Stimulated activated naive B cell treated with anti-CD40 and anti-IgM and Interleukin-4, amounts not matched to agents 10 μg/mL and 1 μg/mL and 100 μg/mL, for 72 hours (primary cell): ENCODE measurements at places on chromosomes 7 and 10.

GRCh38 chr7:134548877-134549276 lies at the start of gene AKR1B15:
Gene AKR1B15, plus strand, starts transcription at chr7:134549110. Its CDS starts 15,510 bp downstream, at chr7:134564620.
- peak; percentile 40 for DNase-seq
- H3K4me3 ChIP-seq: no peak within 1 kb of the TSS
- peaks cover 7% of the 10 kb centered on the region for H3K4me1 ChIP-seq
- peaks cover 35% of the 10 kb centered on the region for H3K27me3 ChIP-seq

GRCh38 chr10:69065406-69066361 lies 22.2 kb upstream of the SRGN start:
- peak; percentile 88 for DNase-seq
- peak overlapping the region; percentile 63 for H3K4me3 ChIP-seq
- no peaks in the 10 kb centered on the region for H3K36me3 ChIP-seq
- H3K4me1 ChIP-seq: peaks cover 51% of the 10 kb centered on the region
- H3K27me3 ChIP-seq: no peaks in the 10 kb centered on the region

DNA sequence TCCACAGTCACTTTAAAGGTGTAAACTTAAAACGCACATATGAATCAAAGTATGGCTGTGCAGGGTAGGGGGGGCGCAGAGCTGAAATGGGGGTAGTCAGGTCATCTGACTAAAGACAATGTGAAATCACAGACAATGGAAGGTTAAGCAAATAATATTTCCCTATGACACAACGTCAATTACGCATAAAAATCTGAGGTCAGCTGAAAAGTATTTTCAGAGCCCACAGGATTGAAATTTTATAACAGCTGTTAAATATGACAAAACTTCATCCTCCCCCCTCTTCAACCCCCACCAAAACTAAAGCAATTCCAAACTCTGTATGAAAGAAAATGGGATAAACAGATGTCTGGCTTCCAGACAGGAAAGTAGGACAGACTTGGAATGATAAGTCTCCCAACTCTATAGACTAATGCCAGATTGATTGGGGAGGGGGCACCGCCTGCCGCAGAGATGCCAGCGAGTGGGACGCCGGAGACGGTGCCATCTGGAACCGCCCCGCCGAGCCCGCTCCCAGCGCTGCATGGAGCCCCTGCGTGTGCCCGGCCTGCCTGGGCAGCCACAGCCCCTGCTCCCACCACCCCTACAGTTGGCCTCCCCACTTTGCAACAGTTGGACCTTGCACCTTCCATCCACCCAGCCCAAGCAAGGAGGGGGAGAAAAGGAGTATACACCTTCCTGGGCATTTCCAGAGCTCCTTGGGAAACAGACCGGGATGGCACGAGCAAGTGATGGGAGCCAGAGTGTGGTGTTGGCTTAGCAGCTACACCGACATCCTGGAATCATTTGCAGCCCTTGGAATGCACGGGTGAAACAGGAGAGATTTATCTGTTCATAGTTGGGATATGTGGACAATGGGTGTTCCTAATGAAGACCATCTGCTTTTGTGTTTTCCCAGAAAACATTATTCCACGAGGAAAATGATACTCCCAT lies 10.7 kb downstream of the EBF3 start:
- H3K4me1 ChIP-seq: peaks cover 3% of the 10 kb centered on the region
- H3K4me3 ChIP-seq: no peak overlapping the region
- DNase-seq: no peak
- H3K27ac ChIP-seq: no peak overlapping the region
- peaks cover 3% of the 10 kb centered on the region for H3K36me3 ChIP-seq

- peaks cover 8% of the 10 kb centered on the region for H3K4me1 ChIP-seq
- no peak overlapping the region for H3K4me3 ChIP-seq
- H3K27ac ChIP-seq: no peak overlapping the region
- H3K36me3 ChIP-seq: no peaks in the 10 kb centered on the region
- H3K27me3 ChIP-seq: peaks cover 26% of the 10 kb centered on the region
Measured at GRCh38 chr7:129771928-129772479, 160.5 kb downstream of the NRF1 start.

DNA sequence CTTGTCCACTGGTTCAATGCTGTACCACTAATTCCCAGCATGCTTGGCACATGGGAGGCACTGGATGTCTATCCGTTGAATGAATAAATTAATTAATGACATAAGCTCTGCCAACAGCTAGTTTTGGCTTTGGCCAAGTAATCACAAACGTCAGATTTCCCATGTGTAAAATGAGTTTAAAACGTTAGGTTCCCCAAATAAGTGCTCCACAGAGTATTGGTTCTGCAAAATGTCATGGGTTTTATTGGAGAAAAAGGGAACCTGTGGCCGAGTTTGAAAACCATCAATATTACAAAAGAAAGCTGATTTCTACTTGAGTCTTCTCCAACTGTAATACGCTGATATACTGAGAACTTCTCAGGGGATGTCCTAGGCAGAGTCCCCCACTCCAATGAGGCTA lies 23.2 kb downstream of the ELMO1 start:
- H3K4me3 ChIP-seq: no peak overlapping the region
- H3K27ac ChIP-seq: no peak overlapping the region
- H3K36me3 ChIP-seq: peaks cover 3% of the 10 kb centered on the region
- DNase-seq: no peak
- peaks cover 43% of the 10 kb centered on the region for H3K4me1 ChIP-seq
- H3K27me3 ChIP-seq: no peaks in the 10 kb centered on the region

DNA sequence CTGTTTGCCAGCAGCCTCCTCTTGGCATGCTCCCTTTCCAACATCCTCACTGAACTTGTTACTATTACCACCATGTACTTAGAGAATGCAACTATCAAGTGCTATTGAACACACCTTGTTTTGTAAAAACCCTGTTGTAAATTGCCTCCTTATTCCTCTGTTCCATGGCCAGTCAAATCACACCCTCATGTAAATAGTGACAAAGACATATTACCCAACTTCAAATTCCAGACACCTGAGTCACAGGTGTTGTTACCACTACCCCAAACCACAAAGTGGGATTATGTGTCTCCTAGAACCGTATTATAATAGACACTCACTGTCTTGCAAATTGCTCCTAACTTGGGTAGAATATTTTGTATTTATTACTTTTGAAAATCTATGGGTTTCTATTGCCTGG lies 263.2 kb upstream of the C7orf33 start:
- H3K4me1 ChIP-seq: peaks cover 16% of the 10 kb centered on the region
- no peak overlapping the region for H3K4me3 ChIP-seq
- no peak for DNase-seq
- peaks cover 6% of the 10 kb centered on the region for H3K27me3 ChIP-seq
- H3K27ac ChIP-seq: no peak overlapping the region

GRCh38 chr10:86667421-86668181 lies 710 bp upstream of the LDB3 start:
- peaks cover 16% of the 10 kb centered on the region for H3K4me1 ChIP-seq
- no peaks in the 10 kb centered on the region for H3K27me3 ChIP-seq
- DNase-seq: no peak
- H3K27ac ChIP-seq: no peak overlapping the region

DNA sequence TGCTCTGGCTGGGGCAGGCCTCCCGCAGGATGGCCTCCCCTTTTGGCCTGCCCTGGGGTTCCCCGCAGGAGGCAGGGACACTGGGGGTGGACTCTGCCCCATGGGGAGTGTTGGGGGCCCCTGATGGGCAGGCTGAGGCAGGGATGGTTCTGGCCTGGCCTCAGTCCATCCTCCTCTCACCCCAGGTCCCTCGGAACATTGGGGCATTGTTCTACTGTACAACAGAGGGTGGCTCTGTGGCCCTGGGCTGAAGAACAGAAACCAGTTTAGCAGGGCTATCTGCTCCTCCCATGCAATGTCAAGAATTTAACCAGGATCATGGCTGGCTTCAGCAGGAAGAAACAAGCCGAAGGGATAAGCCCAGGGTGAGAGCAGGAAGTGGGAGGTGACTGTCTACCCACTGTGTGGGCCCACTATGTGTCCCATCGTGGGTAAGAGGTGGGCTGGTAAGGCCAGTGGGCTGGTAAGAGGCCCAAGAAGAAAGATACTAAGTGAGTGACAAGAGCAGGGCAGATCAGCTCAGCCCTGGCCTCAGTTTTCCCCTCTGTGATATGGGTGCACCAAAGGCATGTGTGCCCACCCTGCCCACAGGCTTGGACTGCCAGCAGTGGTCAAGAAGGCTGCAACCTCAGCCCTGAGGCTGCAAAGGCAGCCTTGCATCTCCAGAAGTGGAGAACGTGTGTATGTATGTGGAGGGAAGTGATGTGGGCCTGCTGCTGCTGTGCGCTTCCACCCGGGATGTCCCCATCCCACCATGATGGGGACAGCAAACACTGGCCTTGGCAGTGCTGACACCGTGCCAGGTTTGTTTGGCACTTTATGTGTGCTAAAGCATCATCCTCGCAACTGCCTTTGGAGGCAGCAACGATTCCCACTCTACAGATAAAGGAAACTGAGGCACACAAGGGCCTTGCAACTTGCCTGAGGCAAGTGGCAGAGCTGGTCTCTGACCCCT lies 138.9 kb downstream of the SH3PXD2A start:
- H3K27me3 ChIP-seq: no peaks in the 10 kb centered on the region
- no peak overlapping the region for H3K4me3 ChIP-seq
- H3K27ac ChIP-seq: no peak overlapping the region
- H3K4me1 ChIP-seq: no peaks in the 10 kb centered on the region
- no peak for DNase-seq

DNA sequence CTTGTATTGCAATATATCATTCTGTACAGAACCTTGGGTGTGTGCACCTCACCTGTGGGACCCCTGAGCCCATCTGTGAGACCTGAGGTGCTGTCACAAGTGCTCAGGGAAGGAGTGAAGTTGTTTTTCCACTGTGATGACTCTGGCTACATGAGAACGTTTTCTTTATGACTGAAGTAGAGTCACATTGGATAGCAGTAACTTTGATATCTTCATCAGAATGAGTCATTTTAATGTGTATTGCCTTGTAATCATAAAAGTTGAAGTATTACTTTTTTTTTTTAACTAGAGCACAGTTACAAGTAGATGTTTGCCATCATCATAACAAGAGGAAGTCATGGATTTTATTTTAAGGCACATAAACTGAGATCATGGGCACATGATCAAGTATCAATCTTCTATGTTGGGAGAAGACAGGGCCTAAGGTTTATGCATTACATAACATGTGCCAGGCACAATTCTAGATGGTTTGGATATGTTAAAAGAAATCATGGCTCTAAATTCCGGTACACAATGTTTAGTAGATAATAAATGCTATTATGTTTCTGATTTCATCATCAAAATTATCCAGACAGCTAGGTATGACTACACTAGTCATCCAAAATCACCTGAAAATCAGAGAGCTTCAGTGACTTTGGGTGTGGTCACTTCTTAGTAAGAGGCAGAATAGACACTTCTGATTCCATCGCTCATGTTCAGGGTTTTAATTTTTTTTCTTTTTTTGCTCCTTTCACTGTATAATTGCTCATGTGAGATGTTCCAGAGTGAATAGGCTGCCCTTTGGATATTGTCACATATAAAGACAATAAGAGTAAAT lies 82.7 kb upstream of the KLF6 start:
- H3K36me3 ChIP-seq: peaks cover 6% of the 10 kb centered on the region
- H3K27me3 ChIP-seq: no peaks in the 10 kb centered on the region
- no peak overlapping the region for H3K4me3 ChIP-seq
- DNase-seq: no peak
- peaks cover 68% of the 10 kb centered on the region for H3K4me1 ChIP-seq
- H3K27ac ChIP-seq: no peak overlapping the region

GRCh38 chr7:19508124-19508523 lies 200.7 kb downstream of the POLR1F start:
- no peaks in the 10 kb centered on the region for H3K4me1 ChIP-seq
- no peaks in the 10 kb centered on the region for H3K27me3 ChIP-seq
- no peaks in the 10 kb centered on the region for H3K36me3 ChIP-seq
- DNase-seq: no peak
- H3K27ac ChIP-seq: no peak overlapping the region

DNA sequence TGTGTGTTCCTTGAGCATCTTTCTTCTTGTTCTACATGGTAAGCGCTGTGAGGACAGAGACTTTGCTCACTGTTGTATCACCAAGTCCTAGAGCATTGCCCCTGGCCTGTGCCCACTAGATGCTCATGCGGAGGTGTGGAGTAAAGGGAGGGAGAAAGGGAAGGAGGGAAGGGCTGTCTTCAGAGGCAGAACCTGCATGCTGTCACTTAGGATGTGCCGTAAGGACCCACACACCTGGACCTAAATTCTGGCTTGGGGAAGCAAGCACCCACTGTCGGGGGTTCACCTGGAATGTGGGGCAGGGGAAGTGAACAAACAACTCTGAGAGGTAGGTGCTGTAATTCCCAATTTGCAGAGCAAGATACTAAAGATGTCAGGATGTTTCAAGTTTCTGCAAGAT lies 129.5 kb downstream of the PTPN20 start:
- no peak for DNase-seq
- H3K4me1 ChIP-seq: no peaks in the 10 kb centered on the region
- H3K27ac ChIP-seq: no peak overlapping the region
- peaks cover 3% of the 10 kb centered on the region for H3K27me3 ChIP-seq

DNA sequence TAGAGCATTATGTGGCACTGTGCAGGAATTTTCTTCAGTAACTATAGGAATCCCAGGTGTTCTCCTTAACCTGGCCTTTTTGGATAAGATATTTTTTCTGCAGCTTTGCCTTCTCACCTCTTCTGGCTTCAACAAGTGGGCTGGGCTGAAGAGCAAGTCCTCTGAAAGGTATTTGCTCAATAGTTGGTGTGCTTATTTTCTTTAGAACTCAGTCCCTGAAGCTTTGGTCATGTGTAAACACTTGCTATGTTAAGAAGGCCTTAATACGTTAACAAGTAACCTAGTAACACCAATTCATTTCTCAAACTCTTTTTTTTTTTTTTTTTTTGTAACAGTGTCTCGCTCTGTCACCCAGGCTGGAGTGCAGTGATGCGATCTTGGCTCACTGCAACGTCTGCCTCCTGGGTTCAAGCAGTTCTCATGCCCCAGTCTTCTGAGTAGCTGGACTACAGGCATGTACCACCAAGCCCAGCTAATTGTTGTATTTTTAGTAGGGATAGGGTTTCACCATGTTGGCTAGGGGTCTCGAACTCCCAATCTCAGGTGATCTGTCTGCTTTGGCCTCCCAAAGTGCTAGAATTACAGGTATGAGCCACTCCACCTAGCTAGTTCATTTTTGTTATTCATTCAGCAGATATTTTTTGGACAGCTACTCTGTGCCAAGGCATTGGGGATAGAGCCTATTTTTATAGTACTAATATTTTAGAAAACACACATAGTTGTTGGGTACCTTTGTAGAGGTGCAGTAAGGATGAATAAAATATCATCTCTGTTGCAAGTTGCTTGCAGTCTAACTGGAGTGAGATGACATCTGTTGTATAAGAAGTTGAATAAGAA lies 164.6 kb downstream of the SND1 start:
- H3K27me3 ChIP-seq: no peaks in the 10 kb centered on the region
- no peak overlapping the region for H3K4me3 ChIP-seq
- H3K36me3 ChIP-seq: peaks cover 61% of the 10 kb centered on the region
- DNase-seq: no peak
- peaks cover 40% of the 10 kb centered on the region for H3K4me1 ChIP-seq
- no peak overlapping the region for H3K27ac ChIP-seq

DNA sequence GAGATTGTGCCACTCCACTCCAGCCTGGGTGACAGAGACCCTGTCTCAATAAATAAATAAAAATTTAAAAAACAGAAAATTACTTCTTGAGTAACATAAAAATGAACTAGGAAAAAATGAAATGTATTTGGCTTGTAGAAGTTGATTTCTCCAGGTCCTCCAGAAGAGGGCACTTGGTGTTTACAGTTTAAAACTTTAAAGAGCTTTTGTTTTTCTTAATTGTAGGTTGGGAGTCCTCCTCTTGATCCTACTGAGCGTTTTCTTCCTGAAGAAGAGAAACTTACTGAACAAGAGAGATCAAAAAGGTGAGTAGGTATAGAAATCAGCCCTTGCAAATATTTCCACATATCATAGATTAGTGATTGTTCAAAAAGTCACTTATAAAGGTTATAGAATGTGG lies 16.2 kb downstream of the KIFBP start:
- no peaks in the 10 kb centered on the region for H3K27me3 ChIP-seq
- DNase-seq: no peak
- peaks cover 3% of the 10 kb centered on the region for H3K36me3 ChIP-seq

- peaks cover 19% of the 10 kb centered on the region for H3K36me3 ChIP-seq
- peaks cover 48% of the 10 kb centered on the region for H3K4me1 ChIP-seq
- no peak for DNase-seq
- H3K27me3 ChIP-seq: no peaks in the 10 kb centered on the region
- H3K27ac ChIP-seq: peak overlapping the region; percentile 81
Measured at GRCh38 chr10:6151087-6151977, 51.4 kb upstream of the PFKFB3 start.
